ENCODE measurements at places on chromosomes 3 and 15.

DNA sequence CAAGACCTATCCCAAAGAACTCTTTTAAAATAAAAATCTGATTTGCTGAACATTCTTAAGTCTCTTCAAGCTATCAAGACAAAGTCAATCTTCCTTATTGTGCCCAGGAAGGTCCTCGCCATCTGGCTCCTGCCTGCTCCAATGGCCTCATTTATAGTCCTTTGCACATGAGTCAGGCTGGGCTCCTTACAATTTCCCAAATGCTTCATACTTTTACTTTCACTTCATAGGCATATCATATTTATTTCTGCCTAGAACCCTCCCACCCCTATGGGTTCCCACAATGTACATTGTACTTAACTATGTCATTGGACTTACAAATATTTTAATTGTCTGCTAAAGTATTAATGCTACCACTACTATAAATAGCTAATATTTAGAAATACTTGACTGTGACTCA, 9.1 kb downstream of the THRB start:
- DNase-seq = no peak

GRCh38 chr3:61734749-61735686, 173.6 kb downstream of the PTPRG start:
- no peak for DNase-seq

DNA sequence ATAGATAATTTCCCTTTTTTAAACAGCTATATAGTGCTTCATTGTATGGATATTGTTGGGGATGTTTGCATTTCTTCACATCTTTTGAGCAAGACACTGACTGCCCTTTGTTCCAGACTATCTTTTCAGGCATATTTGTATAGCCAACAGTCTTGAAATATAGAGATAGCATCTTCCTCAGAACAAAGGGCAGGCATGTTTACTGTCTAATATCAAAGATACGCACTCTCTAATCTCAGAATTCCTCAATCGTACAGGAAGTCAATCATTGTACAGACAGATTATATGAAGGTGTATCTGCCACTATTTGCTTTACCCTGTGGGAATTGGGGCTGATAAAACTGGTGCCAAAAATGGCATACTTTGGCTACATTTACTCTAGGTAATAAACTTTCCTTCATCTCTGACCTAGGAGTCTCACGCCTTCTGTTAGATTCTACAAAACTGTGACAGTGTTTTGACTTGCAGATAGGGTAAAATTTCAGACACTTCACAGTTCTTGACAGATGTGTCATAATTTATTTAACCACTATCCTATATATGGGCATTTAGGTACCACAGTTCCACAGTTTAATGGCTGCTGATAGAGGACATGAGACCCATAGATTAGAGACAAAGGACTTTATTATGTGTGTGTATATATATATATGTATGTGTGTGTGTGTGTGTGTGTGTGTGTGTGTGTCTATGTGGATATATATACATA, 321.0 kb downstream of the IGSF11 start:
- DNase-seq = no peak

- DNase-seq = peak; percentile 27
Observed at GRCh38 chr3:39637807-39638206, 170.3 kb downstream of the MOBP start.

DNA sequence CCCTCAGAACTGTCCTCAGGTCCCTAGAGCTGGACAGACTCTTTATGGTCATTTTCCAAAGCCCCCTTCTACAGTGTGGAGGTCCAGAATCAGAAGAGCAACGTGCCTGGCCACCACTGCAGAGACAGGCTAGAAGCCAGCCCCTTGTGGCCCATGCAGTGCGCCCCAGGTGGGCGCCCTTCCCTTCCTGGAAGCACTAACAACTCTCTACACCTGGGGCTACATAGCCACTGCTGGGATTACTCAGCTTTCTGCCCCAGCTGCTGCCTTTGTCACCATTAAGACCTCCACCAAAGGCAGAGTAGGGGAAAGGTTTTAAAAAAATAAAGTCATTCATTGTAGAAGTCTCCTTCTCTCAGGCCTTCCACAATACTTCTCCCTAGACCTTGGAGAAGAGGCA, 2.3 kb downstream of the RASGRP1 start:
- DNase-seq = peak; percentile 46

DNA sequence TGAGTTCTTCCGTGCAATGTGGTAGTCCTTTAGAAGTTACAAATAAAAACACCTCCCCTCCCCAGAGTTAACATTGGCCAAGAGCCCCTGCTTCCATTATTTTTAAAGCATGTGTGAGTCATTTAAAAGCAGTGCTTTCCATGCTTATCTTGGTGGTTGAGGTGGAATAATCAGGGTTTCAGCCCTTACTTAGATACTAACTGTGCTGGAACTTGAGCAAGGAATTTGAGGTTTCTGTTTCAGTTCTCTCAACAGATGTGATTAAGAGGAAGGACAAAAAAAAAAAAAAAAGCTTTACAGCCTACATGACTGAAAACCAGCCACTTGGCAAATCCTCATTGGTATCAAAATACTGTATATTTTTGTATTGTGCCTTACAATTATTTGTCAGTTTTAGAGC, 64.5 kb downstream of the CGNL1 start:
- no peak for DNase-seq

- DNase-seq = no peak
Observed at GRCh38 chr15:31303726-31304648, 22.6 kb upstream of the KLF13 start.

DNA sequence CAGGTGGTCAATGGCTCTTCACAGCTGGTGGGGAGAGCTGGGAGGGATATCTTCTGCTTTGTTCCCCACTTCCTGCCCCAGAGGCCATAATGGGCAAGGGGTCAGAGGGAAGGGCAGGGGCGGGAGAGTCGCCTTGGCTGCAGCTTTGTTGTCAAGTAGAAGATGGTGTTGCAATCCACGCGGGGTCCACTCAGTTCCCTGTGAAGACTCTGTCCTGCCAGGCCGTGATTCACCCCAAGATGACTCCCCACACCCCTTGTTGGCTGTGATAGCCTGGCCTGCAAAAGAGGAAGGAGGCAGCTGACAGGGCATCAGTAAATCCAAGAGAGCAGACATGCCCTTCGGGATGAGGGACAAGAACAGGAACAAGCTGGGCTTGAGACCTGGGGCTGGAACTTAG, 6.9 kb downstream of the GALNT15 start:
- no peak for DNase-seq

DNA sequence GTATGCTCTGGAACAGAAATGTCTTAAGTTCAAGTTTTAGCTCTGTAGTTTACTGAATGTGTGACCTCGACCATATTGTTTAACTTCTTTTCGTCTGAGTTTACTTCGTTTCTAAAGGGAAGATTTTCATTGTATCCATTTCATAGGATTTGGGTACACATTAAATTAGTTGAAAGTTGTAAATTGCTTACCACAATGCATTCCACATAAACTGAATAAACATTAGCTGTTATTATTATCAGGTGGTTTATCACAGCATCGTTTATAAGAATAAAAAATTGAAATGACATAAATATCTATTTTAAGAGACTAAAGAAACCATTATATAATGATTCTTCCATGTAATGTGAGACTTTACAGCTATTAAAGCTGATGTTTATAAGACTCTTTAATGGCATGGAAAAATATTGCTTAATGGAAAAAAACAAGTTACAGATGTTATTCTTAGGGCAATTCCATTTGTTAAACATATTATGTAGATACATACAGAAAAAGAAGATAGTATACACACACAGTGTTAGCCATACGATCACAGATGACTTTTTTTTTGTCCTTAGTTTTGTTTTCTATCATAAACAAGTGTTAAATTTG, 342.3 kb upstream of the SGO1 start:
- no peak for DNase-seq

GRCh38 chr3:129699199-129699598, 92.7 kb upstream of the PLXND1 start:
- DNase-seq = no peak

DNA sequence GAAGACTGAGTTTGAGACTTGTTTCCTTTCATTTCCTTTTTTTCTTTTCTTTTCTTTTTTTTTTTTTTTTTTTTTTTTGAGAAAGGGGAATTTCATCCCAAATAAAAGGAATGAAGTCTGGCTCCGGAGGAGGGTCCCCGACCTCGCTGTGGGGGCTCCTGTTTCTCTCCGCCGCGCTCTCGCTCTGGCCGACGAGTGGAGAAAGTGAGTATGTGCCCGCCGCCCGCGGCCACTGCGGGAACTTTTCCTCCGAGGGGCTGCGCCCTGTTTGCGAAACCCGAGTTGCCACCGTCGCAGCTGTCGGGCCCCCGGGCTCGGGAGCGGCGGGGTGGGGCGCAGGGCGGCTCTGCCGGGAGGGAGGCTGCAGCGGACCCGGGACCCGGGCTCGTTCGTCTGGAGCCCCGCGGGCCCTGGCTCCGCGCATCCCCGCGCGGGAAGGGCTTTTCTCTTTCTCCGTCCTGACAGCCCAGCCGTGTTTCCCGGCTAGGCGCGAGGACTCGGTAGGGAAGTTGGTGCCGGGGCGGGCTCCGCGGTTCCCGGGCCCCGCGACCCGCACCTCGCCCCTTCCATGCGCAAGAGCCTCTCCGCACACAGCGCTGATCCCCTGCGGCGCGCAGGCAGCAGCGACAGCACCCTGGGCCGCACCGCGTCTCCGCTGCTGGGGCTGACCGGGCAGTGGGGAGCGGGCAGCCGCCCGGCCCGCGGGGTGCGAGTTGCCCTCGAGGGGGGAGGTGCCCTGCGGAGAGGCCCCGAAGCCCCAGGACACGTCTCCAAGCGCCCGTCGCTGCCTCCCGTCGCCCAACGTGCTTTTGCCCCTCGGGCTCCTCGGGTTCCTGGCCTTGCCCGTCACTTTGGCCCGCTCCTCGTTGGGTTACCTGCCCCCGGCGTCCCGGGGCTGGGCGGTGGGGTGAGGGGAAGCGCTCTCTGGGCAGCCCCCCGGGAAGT, 1.4 kb downstream of the IGF1R start:
- DNase-seq = peak; percentile 36

DNA sequence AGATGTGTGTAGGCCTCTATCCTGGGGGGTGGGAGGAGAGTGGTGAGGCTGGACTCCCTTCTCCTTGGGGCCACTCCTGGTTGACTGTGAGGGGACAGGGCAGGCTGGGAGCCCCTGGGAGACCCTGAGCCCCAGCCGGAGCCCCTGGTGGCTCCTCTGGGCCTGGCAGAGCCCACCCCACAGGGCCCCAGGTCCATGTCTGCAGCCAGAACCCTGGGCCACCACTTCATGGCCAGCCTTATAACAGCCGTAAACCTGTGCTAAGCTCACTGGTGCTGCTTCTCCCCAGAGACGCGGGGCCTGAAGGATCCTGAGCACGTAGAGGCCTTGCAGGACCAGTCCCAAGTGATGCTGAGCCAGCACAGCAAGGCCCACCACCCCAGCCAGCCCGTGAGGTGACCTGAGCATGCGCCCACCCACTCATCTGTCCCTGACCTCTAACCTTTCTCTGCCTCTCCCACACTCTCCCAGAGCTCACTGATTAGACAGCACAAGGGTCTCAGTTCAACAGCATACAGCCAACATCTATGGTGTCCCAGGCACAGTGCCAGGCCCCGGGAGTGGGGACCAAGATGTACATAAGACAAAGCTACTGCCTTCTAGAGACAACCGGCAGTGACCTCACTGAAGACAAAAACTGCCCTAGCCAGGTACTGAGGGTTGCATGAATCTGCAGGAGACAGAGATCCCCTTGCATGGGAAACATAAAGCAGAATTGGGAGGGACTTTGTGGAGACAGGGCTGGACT, 3.5 kb downstream of the NR2E3 start:
- no peak for DNase-seq

DNA sequence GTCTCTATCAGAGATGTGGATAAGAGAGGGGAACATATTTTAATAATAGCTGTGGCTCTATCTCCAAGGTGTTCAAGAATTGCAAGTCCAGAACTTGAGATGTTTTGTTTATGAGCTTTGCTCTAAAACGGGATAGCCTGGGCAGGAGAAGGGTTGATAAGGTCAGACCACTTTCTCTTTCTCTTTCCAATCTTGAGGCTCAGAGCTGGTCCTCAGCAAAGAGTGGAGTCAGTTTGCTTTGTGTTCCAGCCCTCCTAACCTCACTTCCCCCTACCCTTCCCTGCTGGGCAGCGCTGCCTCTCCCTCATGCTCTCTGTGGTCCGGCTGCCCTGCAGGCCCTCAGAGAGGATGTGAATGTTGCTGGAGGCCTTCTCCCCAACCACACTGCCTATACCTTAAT, 13.8 kb downstream of the KLHL6 start:
- no peak for DNase-seq

DNA sequence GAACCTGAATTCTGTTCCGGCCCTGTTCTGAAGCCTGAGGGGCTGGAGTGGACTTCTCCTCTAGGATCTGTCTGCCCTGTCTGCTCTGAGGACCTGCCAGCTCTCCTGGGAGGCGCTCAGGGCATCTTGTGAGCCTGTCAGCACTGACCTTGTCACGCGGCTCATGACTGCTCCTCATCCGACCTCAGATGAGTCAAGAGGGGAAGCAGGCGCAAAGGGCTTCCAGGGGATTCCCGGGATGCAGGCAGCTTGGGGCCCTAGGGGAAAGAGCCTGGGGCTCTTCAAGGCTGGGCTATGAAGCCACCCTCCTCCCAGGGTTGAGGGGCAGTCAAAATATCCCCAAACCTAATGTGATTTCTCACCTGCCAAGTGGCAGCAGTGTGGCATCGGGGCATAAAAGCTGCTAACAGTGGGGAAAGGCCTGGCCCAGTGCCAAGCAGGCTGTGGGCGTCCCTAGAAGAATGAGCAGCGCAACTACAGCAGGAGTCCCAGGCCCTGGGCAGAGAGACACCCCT, 27.6 kb upstream of the ANKDD1A start:
- DNase-seq = peak; percentile 80

GRCh38 chr3:14118400-14119381, 6.0 kb downstream of the CHCHD4 start:
- no peak for DNase-seq

GRCh38 chr15:32979710-32980109, 214.8 kb downstream of the FMN1 start:
- no peak for DNase-seq

- DNase-seq = peak; percentile 47
Observed at GRCh38 chr3:57556459-57557084, 498 bp downstream of the PDE12 start.

DNA sequence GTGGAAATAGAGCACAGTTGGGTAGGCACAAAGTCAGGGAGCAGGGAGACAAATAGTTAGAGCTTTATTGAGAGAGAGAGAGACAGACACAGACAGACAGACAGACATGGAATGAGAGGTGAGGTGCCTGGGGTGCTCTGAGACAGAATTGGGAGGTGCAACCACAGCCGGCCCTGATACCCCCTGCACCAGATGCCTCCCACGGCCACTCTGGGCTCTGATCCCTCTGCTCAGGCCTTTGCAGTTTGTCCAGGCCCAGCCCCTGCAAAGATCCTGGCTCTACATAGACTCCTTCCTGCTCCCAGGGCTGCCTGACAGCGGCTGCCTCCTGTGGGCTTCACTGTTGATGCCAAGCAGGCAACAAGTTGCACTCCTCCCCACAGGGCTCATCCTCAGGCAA, 283.8 kb downstream of the GABRG3 start:
- DNase-seq = no peak

- DNase-seq = no peak
Observed at GRCh38 chr15:63172851-63173451, 15.7 kb upstream of the RPS27L start.

GRCh38 chr15:41928100-41928499, 34.2 kb upstream of the SPTBN5 start:
- DNase-seq = no peak

Measured in activated CD4-positive, alpha-beta T cell treated with anti-CD3 and anti-CD28 coated beads, Interleukin-2, Interleukin-6, amounts not matched to agents 100 ng/mL and 50 ng/mL, durations not matched to agents 16 hours and 8 hours (primary cell).